Activated CD4-positive, CD25-positive, alpha-beta regulatory T cell treated with anti-CD3 and anti-CD28 coated beads, Interleukin-2, amount 50 U/mL, for 24 hours (primary cell): ENCODE measurements at places on chromosomes 16 and 17.

DNA sequence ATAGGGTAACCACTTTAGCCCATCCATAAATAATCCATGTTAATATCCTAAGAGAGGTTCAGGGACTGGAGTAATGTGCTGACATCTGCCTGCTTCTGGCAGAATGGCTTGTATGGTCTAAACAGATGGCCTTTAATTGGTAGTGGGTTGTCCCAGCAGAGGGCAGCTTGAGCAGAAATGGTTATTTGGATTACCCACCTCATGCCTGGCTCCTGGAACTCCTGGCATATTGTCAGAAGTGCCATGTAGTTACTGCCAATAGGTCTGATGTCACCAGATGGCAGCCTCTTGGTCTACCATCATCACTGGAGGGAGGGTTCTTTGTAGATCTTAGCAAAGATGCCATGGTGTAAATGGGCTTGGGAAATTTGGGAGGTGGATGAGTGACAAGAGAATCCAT lies 157.5 kb upstream of the SOX9 start:
- ATAC-seq = no peak

- ATAC-seq = no peak
Measured at GRCh38 chr17:42566215-42566882, 551 bp upstream of the MLX start.

DNA sequence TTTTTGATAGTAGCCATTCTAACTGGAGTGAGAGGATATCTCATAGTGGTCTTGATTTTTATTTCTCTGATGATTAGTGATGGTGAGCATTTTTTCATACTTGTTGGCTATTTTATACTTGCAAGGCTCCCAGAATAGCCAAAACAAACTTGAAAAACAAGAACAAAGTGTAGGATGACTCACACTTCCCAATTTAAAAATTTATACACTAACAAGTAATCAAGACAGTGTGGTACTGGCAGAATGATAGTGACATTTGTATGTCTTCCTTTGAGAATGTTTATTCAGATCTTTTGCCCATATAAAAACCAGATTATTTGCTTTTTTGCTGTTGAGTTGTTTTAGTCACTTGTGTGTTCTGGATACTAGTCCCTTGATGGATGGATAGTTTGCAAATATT lies 17.8 kb downstream of the SPECC1 start:
- ATAC-seq = no peak

GRCh38 chr17:69045646-69046045 lies 15.1 kb downstream of the ABCA9 start:
- no peak for ATAC-seq

- no peak for ATAC-seq
Measured at GRCh38 chr17:4008441-4009185, 44.4 kb upstream of the ATP2A3 start.

DNA sequence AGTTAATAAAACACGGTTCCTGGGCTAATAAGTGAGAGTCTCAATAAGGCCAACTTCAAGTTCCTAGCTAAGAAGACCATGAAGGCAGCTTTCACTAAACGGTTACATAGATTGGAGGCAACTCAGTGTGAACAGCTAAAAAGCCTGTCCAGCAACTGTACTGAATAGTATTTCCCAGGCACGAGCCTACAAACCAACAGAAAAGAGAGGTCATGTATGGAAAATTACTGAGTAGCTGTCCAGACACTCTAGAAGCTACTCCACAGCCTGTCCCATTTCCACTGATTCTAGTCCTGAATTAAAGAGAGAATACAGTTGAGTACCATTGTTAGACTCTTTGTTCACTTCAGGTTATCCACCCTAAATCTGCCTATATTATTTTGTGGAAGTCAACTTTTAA lies 36.5 kb upstream of the C17orf78 start:
- ATAC-seq = no peak

- no peak for ATAC-seq
Measured at GRCh38 chr17:61284746-61285145, 114.9 kb upstream of the TBX2 start.

DNA sequence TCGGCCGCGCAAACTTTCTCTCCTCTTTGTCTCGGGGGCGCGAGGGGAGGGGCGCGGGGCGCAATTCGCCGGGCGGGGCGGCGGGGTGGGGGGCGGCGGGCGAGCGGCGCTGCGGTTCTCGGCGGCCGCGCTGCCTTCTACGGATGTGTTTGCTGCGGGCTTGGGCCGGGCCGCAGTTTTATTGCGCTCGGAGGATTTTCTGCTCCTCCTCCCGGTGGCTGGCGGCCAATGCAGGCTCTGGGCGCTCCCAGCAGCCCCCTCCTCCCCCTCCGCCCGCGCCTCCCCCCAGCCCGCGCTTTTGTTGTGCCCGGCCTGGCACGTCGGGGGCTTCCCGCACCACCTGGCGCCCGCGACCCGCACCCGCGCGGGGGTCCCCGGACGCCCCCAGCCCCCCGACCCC lies at the start of gene TIMP2:
Gene TIMP2, minus strand, starts transcription at position 154 of the 400 bp plus-strand sequence. CDS start 299 bp downstream, outside the sequence.
- peak; percentile 69 for ATAC-seq

- peak; percentile 6 for ATAC-seq
Measured at GRCh38 chr17:8162997-8163977, 539 bp upstream of the VAMP2 start.

DNA sequence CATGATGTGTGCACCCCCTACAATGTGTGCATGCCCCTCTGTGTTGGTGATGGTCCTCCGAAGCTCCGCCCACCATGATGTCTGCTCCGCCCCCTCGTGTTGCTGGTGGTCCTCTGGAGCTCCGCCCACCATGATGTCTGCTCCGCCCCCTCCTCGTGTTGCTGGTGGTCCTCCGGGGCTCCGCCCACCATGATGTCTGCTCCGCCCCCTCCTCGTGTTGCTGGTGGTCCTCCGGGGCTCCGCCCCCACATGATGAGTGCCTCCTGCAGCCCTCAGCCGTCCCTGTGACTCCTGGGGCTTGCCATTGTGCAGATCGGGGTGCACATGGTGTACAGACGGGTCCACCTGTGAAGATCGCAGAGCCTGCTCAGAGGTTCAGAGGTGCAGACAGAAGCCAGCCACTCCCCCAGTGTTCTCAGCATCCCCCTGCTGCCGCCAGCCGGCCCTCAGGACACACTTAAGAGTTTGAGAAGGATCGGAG lies 129.1 kb upstream of the CHMP6 start:
- no peak for ATAC-seq

DNA sequence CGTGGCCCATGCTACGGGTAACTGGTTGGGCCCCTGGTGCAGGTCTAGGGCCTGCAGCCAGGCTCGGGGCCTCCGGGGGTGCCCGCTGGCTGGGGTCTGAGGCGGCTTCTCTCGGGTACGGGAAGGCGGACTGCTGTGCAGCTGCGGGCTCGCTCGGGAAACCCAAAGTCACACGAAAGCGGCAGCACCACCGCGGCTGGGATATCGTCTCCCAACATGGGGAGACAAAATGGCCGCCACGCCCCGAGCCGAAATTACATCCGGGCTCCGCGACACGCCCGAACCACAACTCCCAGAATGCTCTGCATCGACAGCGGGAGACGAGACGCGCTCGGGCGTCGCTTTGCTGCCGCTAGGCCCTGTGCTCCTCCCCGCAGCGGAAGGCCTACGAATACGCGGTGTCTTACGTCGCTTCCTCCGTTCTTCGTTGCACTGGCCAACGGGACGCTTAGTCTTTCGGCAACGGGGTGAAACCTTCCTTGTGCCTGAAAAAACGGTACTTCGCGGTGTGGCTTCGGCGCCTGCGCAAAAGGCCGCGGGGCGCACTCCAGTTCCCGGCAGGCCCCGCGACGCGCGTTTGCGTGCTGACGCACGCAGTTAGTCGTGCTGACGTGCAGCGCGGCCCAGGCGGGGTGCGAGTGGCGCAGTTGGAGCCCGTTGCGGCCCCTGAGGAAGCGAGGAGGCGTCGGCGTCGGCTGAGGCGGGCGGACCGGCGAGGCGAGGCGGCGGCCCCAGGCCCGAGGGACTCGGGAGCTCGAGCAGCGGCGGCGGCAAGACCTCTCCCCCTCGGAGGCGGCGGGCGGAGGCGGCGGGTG lies at the start of gene SRRM2:
Gene SRRM2, plus strand, starts transcription at position 604 of the 815 bp plus-strand sequence. CDS start 3,727 bp downstream, outside the sequence.
- ATAC-seq = peak; percentile 91

DNA sequence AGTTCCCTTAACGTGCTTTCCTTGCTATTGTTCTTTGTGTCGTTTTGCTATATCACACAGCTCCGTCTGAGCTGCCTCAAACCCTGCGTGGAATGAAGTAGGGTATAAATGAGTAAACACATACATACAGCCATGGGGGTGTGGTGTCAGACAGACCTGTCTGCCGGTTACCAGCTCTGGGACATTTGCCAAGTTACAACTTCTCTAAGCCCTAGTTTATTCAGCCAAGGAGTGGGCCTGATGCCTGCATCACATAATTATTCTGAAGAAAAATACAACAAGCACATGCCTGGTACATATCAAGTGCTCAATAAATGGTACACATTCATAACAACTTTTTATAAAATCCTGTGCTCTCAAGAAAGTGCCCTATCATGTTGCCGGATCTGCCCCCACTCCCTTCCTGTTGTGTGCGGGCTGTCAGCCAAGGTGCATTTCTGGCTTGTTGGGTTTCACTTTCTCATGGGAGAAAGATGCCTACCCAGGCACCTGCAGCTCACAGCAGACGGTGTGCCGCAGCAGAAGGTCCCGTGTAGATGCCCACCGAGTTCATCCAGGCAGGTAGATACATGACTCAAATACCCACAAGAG lies 30.5 kb downstream of the SMPD3 start:
- ATAC-seq = peak; percentile 86

GRCh38 chr17:9969301-9969935 lies 64.3 kb upstream of the RCVRN start:
- ATAC-seq = no peak

DNA sequence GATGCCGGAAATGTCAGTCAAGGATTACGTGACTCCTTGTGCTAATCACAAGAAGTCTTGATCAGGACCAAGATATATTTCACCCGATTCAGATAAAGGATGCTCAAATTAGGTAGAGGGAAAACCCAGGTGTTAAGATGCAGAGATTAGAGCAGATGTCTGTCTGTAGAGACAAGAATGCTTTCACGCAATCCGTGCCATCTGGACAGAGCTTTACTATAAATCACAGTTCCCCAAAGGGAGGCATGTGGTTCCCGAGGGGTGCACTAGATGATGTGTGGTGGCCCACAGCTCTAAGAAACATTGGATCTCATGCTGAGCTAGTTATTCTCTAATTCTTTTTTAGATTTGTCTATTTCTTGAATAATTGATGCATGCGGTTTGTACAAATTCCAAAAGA lies 9.8 kb upstream of the MAP3K14 start:
- ATAC-seq = no peak

DNA sequence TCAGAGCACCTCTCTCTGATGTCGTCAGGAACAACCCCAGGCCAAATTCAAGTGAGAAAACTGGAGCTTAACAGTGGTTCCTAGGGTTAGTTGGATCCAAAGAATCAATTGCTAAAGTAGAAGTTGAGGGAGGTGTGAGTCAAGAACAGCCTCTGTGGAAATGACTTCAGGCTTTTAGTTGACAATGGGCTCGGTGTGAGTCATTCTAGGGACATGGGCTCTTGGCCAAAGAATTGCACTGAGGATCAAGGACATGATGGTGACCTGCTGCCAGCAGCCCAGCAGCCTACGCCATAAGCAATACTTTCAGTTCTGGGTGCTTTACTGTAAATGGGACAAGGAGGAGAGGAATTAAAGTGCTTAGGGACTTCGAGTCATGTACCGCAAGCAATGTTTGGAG lies 32.1 kb upstream of the SMURF2 start:
- ATAC-seq = no peak
